ENCODE measurements at places on chromosomes 7 and 10.

GRCh38 chr7:53358269-53358668 lies 322.8 kb downstream of the POM121L12 start:
- no peak for DNase-seq

DNA sequence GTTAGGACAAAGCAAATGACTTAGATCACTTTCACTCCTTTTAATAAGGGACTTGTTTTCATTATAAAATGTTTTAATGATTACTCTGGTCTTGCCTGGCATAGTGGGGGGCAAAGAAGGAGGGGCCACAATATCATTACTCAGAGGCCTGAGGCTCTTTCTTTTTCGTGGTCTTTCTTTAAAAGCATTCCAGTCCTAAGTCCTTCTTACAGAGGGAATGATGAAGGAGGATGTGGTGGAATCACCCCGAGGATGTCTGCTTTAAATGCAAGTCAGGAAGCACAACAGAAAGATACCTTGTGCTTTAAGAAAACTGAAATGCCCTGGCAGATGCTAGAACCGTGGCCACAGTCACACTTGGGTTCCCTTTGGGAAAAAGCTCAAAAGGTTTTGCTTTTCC lies 379.1 kb downstream of the INHBA start:
- no peak for DNase-seq

DNA sequence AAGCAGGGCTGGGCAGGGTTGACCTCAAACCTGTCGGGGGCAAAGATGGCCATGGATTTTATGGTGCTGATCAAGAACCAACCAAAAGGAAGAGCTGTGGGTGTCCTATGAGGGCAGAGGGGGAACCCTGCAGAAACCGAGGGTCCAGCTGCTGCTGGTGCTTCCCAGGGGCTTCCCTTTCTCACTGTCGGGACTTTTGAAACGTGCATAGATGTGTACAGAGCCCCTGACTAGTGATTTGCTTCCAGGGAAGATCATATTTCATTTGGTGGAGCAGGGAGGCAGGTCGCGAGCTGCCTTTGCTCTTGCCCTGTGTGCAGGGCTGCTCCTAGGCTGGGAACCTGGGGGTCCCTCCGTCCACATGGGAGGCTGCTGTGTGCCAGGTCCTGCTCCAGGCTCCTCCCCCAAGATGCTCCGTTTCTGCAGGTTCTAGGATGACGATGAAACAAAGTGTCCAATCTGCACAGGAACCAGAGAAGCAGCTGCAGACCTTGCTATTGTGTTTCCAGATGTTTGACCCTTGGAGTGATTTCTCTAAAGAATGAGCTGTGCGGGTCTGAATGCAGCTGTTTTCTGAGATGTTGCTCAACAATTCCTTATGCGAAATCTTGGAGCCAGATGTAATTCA lies 9.4 kb upstream of the INPP5A start:
- DNase-seq: no peak

GRCh38 chr7:106571563-106571962 lies 89.4 kb downstream of the CCDC71L start:
- no peak for DNase-seq

DNA sequence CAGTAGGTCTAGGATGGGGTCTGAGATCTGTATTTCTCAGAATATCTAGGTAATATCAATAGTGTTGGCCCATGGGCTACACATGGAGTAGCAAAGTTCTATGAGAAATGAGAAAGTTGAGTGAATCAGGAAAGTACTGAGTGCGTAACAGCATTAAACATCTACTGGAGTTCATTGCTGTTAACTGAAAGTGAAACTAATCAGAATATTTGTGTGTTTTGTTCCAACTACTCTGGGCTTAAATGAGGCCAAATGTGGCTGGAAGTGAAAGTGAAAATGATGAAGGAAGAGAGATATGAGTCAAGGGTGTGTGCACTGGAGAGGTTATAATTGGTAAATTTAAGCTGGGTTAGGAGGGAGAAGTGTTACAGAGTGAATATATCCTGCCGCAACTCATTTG lies 46.5 kb downstream of the TMEM106B start:
- no peak for DNase-seq

DNA sequence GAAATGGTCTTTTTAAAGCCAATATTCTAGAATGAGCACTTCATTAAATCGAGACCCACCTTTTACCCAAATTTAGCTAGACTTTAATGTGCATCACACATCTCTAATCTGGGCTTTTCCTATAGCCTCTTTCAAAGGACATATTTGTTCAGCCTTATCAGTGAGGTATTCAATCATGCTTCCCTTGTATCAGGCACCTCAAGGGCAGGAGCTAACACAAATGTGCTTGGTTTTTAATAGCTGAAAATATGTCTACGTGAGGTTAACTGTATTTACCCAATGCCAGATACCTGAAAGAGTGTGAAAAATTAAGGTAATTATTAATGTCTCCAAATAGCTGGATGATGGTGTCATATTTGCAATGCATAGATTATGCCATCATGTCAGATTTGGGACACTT lies 203.9 kb downstream of the SNX10 start:
- no peak for DNase-seq

DNA sequence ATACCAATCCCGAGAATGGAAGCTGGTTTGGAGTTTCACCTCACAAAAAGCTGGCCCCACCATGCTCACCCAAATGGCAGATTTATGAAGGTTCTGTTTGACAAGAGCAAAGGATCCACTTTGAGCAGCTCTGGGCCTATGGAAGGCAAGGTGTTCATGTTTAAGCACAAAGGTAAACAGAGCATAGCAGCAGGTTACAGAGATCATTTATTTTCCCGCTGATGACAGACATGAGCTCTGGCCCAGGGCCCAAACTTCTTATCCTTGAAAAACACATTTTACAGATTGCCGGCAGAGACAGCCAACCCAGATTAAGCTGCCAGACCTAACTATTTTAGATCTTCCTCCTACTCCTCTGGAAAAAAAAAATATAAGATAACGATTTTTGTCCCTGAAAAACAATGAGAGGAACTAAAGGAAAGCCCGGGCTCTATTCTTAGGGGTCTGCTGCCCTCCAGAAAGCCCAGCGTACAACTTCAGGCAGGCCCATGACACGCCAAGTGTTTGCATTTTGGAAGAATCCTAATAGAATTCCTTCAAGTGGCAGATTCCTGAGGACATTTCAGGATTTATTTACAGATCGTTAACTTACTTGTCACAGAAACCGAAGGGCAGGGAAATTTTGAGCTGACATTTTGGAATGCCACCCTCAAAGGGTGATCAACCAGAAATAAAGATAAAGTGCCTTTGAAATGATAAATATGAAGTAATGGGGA lies 40.0 kb downstream of the SYPL1 start:
- peak; percentile 62 for DNase-seq

- DNase-seq: no peak
These were observed 1.2 kb upstream of the OR6V1 start for GRCh38 chr7:143050931-143051330.

DNA sequence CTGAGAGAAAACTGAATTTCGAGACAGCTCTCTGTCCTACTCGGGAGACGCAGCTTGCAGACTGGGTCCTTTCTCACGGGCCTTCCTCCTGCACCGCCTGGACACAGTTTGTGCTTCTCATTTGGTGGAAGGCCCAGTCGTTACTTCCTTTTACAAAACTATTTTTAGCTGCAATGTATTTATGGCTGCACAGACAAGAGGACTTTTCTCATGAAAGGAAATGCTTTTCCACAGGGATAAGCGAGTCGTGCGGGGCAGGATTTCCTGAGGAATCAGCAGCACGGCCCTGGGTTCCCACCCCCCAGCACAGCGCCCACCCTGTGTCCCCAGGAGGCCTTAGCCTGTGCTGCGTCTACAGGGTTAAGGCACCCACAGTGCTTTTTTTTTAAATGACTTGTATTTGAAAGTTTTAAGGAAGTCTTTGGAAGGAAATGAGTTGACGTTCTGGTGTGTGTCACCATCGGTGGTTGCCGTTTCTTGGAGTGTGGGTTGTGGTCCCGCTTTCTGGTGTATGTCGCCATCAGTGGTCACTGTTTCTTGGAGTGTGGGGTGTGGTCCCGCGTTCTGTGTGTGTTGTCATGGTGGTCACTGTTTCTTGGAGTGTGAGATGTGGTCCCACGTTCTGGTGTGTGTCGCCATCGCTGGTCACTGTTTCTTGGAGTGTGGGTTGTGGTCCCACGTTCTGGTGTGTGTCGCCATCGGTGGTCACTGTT lies 50.9 kb downstream of the INPP5A start:
- DNase-seq: no peak

- no peak for DNase-seq
These were observed 81.7 kb downstream of the CUBN start for GRCh38 chr10:17047908-17048307.

DNA sequence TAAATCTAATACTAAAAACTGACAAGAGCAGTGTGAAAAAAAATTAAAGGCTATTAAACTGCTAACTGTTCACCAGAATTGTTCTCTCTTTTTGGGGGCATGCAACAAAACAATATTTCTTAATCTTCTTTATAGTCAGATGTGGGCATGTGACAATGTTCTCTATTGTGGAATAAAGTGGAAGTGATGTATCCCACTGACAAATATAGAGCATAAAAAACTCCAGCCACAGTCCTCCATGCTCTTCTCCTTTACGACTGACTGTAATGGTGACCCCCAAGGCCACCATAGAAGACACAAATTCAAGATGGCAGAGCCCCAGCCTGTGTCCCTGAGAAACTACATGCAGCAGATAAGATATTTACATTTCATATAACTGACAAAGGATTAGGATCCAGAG lies 11.6 kb upstream of the CCDC6 start:
- no peak for DNase-seq

- DNase-seq: no peak
These were observed 25.2 kb downstream of the STMP1 start for GRCh38 chr7:135687466-135687865.

GRCh38 chr7:44223362-44224079 lies 22.7 kb downstream of the YKT6 start:
- DNase-seq: peak; percentile 36

DNA sequence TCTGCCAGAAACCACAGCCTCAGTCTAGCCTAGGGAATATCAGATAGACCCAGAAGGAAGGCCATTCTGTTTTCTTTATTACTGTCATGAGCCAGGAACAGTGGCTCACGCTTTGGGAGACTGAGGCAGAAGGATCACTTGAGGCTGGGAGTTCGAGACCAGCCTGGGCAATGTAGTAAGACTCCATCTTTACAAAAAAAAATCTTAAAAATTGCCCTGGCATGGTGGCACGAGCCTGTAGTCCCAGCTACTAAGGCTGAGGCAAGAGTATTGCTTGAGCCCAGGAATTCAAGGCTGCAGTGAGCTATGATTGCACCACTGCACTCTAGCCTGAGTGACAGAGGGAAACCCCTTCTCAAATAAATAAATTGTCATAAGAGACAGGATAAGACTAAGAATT lies 3.7 kb upstream of the ESYT2 start:
- DNase-seq: no peak

DNA sequence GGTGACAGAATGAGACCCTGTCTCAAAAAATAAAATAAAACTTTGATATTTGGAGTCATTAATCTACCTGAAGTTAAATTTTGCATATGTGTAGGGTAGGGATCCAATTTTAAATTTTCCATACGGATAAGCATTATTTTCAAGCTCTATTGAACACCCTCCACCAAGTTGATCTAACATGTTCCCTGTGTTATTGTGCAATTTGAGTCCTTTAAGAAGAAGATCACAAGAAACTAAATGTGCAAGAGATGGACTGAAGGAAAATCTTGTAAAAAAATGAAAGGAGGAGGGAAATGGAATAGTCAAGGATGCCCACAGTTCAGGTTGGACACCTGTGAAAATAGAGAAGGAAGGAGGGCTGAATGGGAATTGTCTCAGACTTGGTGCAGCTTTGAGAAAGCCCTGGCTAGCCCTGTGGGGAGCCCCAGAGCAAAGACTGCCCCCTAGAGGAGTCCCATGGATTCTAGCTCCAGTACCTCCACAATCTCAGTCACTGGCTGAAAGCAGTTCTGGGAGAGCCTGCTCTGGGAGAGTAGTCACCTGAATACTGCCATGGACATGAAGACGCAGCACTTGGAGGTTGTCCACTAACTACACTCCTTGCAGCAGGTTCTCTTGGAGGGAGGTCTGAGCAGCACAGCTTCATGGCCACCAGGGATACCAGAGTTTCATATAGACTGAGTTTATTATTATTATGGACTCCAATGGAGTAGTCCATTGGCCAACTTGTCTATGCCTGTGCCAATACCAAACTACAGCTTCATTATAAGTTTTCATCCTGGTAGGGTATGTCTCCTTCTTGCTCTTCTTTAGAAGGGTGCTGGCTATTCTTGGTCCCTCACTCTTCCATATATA lies 5.7 kb upstream of the TIAL1 start:
- no peak for DNase-seq

DNA sequence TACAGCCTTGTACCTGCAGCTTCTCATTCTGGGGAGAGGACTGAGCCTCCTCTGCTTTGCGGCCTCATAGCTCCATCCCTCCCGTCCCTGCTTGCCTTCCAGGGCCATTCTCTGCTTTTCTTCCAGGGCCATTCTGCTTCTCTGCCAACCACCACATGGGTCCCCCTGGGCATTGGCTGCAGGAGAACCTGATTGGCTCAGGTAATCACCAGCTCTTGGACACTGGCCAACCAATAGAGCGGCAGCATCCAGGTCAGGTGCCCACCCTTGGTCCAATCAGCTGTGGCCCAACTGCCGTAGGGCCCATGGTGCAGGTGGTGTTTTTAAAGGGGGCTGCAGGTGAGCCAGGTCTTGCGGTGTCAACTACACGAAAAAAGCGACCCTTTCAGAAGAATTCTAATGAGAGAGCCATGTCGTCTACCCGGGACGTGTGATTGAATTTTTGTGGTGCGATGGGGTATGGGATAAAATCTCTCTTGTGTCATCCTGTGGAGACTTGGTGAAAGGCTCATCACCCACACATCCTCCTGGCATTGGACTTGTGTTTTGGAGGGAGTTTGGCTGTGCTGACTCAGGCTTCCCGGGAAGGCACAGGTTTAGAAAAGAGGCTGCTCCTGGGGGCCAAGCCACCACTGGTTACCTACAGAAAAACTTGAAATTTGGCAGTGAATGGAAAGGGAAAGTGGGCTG lies 46.0 kb upstream of the PODXL start:
- DNase-seq: no peak

DNA sequence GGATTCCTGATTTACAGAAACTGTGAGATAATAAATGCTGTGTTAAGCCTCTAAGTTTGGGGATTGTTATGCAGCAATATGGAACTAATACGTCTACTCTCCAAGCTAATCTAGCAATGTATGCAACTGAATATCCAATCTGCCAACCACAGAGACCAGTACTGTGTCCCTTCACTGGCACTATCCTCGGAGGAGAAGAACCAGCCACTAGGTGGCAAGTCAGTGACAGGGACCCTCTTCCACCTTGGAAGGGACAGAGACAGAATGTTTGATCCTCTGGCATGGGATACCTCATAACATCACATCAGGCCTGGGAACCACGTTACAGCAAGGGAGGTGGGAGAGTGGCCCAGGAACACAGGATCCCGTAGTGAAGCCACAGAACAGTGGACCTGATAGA lies 96.4 kb downstream of the CREM start:
- DNase-seq: no peak

DNA sequence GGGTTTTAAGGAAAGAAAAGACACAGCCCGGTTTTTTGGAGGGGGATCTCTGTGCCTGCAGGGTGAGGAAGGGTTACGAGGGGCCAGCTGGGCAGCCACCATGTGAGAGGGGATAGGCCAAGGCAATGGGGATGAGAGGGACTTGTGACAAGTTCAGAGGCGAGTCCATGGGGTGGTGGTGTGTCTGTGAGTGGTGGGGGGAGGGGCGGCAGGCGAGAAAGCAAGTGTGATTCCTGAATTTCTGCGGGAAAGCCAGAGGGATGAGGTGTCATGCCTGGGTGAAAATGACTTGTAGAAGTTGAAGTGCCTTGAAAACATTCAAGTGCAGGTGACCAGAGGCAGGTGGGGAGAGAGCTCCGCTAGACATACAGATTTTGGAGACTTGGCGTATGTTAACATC lies 61.0 kb upstream of the RNF32 start:
- no peak for DNase-seq

- DNase-seq: no peak
These were observed 177.9 kb upstream of the MGMT start for GRCh38 chr10:129288999-129289584.

Measured in NCI-H1694 (cell line).